Hepatic stellate cell (primary cell): ENCODE measurements at places on chromosomes 13 and 19.

DNA sequence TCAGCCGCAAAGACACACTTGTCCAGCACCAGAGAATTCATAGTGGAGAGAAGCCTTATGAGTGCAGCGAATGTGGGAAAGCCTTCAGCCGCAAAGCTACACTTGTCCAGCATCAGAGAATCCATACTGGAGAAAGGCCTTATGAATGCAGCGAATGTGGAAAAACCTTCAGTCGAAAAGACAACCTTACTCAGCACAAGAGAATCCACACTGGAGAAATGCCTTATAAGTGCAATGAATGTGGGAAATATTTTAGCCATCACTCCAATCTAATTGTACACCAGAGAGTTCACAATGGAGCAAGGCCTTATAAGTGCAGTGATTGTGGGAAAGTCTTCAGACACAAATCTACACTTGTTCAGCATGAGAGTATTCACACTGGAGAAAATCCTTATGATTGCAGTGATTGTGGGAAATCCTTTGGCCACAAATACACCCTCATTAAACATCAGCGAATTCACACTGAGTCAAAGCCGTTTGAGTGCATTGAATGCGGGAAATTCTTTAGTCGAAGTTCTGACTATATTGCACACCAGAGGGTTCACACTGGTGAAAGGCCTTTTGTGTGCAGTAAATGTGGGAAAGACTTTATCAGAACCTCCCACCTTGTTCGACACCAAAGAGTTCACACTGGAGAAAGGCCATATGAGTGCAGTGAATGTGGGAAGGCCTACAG lies 6.8 kb downstream of the ZNF134 start:
- no peak for DNase-seq

GRCh38 chr19:2455851-2456570 lies 748 bp downstream of the LMNB2 start:
- peak; percentile 68 for DNase-seq

DNA sequence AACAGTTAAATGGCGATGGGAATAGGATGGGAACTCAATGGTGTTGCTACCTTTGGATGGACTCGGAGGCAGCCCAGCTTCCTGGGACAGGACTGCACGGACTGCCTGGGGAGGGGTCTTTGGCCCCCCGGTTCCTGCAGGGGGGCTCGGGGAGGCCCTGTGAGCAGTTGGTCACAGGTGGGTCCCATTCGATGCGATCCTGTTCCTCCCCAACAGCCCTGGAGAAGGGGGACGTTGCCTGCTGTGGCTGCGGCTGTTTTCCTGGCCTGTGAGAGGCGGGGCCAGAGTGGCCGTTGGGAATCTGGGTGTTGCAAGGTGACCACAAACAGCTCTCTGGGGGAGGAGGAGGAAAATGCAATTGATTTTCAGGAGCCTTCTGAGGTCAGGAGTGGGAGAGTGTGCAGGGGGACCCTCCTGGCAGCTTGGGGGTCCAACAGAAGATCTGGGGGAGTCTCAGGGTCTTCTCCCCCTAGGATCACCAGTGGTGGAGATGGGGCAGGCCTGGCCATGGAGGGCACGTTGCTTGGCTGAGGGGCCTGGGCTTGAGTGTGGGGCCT lies 1.9 kb upstream of the PLPPR3 start:
- no peak for DNase-seq

DNA sequence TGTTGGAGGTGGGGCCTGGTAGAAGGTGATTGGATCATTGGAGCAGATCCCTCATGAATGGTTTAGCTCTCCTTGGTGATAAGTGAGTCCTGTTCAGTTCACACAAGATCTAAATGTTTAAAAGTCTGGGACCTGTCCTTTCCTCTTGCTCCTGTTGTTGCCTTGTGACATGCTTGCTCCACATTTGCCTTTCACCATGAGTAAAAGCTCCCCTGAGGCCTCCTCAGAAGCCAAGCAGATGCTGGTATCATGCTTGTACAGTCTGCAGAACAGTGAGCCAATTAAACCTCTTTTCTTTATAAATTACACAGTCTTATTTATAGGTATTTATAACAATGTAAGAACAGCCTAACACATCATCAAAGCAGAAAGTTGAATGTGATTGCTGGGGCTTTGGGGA lies 24.2 kb upstream of the RFC3 start:
- DNase-seq = no peak

DNA sequence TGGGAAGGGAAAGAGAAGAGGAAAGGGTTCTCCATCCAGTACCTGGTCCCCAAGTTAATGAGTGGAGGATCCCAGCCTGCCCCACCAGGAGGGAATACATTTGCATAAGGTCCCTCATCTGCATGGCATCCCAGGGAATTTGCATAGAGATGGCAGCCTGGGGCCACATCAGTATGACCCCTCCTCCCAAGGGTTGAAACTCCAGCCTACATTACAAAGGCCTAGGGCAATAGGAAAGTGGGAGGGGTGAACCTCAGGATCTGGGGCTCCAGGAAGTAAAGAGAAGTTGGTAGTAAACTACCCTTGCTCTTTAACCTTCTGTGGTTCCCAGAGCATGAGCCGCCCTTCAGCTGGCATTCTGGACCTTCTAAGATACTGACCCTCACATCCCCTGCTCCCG lies 6.8 kb upstream of the NECTIN2 start:
- no peak for DNase-seq

- no peak for DNase-seq
Measured at GRCh38 chr19:2917275-2918184, 16.8 kb downstream of the ZNF57 start.

GRCh38 chr13:81714513-81714912 lies 1373.6 kb upstream of the SPRY2 start:
- DNase-seq = no peak

- DNase-seq = no peak
Measured at GRCh38 chr13:26992951-26993719, 178.5 kb downstream of the USP12 start.

GRCh38 chr13:42603571-42603970 lies 29.6 kb downstream of the TNFSF11 start:
- no peak for DNase-seq

GRCh38 chr13:24280720-24281119 lies 28.7 kb upstream of the C1QTNF9 start:
- no peak for DNase-seq

DNA sequence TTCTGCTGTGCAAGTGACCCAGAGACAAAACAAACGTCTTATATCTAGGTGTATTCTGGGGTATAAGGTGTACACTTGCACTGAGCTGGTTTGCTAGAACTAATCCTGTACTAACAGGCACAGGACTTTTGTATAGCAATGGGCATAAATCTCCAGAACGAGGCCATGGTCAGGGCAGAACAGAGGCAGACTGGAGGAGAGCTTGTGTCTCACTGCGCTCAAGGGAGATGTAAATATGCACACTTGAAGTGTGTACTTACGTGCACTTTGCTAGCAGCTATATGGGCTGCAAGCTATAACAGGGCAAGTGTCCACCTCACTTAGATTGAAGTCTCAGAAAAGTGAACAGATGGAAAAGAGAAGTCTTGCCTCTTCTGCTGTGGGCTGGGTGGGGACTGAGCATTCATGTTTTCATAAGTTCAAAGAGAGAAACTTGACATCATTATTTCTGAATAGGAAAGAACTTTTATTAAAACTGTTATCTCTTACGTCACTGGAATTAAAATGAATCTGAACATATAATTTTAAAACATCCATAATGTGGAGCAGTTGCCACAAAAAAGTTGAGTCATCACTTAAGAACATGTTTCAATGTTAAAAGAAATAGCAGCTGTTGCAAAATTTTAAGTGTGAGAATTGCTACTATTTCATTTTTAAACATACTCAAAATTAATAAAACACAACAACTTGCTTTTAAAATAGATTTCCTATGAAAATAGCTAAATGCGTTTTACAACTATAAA lies 888.3 kb downstream of the PCDH9 start:
- DNase-seq = no peak

- DNase-seq = no peak
Measured at GRCh38 chr13:43874504-43875092, 4.9 kb downstream of the CCDC122 start.

DNA sequence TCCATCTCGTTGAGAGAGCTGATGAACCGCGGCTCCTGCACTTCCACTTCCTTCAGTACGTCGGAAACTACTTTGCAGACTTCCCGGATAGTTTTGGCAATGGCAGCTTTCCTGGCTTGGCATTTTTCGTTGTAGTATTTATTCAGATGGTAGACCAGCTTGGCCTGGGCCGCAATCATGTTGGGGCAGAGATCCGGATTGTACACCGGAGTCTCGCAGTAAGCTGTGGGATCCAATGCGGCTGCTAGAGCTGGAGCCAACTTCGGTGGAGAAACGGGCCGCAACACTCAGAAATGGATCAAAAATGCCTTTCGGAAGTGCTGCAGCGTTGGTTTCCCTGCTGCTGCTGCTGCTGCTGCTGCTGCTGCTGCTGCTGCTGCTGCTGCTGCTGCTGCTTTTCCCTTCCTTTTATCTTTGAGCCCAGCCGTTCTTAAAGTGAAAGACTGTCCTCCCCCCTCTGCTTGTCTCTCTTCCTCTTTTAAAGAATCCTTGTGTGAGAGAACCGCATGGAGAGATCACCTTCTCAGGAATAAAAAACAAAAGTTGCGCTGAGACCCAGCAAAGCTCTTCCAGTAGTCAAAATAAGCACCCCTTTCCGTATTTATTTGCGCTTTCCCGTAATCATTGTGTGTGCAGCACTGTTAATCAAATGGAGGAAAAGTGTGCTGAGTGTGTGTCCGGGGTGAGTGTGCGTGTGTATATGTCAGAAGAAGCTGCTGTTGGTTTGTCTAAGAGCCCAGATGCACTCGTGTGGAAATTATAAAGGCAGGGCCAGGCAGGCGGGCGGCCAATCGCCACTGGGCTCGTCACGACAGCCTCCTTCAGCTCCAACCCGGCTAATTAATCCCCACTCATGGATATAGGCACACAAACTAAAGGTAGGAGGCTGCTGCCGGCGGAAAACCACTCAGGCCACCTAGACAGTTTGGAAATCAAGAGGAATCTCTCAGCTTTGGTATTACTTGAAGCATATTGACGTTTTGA lies at the start of gene MAB21L1:
Gene MAB21L1 (minus strand): TSS at position 730 of the 984 bp plus-strand sequence. CDS start 551 bp downstream, at position 179.
- no peak for DNase-seq

GRCh38 chr19:7292950-7293761 lies 1.1 kb downstream of the INSR start:
- no peak for DNase-seq

GRCh38 chr13:113049521-113049941 lies 56.1 kb upstream of the F7 start:
- DNase-seq = no peak

DNA sequence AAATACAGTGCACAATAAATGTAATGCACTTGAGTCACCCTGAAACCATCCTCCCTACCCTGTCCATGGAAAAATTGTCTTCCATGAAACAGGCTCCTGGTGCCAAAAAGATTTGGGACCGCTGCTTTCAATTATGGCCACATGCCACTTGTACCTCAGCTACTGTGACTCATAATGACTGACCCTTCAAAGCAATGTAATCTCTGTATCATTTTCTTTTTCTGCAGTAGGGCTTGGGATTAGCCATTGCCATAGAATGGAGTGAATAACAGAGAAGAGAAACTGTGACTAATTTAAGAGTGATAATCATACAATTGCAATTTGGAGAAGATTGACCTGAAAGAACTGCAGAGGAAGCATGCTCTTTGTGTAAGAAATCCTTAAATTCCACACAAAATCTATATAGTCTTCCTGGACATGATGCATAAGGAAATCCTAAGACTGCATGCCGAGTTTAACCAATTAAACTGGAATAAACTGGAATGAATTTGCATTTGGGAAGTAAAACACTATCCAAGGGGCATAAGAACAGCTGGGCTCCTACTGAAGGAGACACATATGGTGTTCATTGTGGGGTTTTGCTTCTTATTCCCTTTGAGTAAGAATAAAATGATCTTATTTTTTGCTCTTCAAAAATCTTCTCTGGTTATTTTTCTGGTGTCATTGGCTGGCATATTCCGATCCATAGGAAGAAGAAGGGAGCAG lies 59.5 kb upstream of the SLC7A1 start:
- peak; percentile 44 for DNase-seq

DNA sequence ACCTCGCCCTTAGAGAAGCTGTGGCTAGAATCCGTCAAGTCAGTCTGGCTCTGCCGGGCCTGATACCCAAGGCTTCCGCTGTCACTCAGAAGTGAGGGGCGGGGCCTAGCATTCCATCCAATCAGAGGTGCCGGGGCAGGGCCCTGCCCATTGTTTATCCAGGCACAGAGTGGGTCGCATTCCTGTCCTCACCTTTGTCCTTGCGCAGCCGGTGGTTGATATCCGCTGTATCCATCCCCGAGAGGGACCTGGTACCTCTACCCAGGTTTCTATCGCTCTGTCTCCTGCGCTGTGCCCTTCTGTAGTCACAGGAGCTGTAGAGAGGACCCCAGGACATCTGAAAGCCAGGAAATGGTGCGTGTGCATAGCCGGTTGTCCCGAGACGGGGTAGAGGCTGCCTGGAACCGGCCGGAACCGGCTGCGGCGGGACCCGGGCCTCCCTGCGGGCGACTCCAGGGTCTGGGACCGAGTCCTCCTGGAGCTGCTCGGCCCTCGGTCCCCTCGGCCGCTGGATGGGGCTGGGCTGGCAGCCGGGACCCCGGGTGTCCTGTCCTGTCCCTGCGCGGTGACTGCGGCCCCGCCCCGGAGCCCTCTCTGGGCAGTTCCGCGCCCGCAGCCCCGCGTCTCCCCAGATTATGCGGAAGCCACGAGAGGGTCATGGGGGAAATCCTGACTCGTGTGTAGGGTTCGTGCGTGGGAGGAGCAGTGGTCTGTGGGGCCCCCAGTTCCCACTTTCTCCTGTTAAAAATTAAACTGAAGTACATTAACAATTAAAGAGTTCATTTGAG lies at the start of gene ZNF763:
Gene ZNF763 (plus strand): TSS at position 183 of the 788 bp plus-strand sequence. CDS start 169 bp downstream, at position 352.
- DNase-seq = peak; percentile 90

DNA sequence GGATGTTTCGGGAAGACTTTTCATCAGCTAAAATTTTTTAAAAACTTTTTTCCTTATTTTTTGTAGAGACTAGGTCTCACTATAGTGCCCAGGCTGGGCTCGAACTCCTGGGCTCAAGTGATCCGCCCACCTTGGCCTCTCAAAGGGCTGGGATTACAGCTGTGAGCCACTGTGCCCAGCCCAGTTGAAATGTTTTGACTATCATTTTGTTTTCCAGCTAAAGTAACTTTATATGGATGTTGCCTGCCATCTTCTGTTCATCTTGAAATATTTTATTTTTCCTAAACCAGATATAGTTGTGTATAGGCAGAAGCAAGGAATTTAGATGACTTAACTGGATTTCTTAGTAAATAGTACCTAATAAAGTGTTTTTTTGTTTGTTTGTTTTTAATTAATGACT lies 7.0 kb downstream of the CAB39L start:
- DNase-seq = peak; percentile 17
